ENCODE measurements at places on chromosomes 12 and 14.

DNA sequence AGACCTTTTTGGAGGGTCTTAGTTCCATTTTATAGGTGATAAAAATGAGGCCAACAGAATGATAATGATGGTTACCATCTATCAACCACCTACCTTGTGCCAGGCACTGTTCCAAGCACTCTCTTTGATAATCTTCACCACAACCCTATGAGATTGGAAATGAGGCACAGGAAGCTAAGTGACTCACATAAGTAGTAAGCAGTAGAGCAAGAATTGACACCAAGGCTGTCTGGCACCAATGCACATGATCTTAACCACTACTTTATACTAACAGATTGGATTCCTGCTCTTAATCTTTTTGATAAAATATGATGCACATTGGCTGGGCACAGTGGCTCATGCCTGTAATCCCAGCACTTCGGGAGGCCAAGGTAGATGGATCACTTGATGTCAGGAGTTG is 91.4 kb downstream of the DRAM1 start:
- DNase-seq: no peak

DNA sequence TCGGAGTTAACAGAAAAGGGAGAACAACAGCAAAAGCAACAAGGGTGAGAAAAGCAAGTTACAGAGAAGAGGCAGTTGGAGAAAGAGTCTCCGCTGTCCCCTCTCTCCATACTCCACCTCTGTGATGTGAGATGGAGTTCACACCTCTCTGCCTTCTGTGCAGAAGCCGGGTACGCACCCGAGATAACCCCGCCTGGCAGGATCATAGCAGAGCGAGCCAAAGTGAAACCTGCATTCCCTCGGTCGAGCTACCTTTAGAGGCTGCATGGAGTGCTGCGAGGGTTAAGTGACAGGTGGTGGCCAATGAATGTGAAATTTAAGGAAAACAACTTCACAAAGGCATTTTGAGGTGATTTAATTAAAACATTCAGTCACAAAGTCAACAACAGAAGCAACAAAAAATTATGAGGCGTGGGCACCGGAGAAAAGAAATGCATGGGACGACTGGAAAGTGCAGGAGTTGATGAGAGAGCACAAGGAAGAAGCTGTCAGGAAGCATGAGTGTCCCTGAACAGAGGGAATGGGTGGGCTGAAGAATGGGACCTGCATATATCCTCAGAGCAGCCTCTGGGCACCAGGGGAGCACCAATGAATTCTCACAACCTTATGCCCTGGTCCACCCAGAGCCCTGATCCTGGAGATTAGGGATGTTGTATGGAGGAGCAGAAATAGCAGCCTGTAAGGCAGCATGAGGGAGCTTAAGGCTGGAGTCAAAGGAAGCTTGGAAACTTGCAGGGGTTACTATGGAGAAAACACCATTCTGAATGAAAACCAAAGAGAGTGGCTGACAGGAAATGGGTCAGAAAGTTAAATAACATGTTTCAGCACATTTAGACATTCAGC is 208.3 kb downstream of the EMP1 start:
- no peak for DNase-seq

- DNase-seq: no peak
Observed at GRCh38 chr14:49882826-49883694, 9.8 kb upstream of the ARF6 start.

GRCh38 chr12:9118158-9118557 is 2.4 kb upstream of the A2M start:
- no peak for DNase-seq

GRCh38 chr12:52444647-52445595 is 7.0 kb downstream of the KRT6B start:
- DNase-seq: no peak

DNA sequence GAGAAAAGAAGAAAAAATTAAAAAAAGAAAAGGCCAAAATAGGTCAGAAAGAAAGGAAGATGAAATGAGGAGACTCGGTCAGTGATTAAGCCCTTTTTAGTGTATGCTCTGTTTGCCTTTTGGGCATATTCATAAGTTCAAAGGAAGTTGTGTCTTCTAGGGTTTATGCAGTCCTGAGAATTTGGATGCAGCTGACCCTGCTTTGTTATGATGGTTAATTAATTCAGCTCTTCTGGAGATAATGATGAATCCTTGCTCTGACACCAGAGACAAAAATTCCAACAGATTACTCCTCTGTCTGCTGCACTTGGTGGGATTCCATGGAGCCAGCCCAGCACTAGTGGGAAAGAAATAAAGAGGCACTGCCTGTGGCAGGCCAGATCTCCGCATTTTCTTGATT is 4.5 kb upstream of the SLC7A8 start:
- DNase-seq: no peak

DNA sequence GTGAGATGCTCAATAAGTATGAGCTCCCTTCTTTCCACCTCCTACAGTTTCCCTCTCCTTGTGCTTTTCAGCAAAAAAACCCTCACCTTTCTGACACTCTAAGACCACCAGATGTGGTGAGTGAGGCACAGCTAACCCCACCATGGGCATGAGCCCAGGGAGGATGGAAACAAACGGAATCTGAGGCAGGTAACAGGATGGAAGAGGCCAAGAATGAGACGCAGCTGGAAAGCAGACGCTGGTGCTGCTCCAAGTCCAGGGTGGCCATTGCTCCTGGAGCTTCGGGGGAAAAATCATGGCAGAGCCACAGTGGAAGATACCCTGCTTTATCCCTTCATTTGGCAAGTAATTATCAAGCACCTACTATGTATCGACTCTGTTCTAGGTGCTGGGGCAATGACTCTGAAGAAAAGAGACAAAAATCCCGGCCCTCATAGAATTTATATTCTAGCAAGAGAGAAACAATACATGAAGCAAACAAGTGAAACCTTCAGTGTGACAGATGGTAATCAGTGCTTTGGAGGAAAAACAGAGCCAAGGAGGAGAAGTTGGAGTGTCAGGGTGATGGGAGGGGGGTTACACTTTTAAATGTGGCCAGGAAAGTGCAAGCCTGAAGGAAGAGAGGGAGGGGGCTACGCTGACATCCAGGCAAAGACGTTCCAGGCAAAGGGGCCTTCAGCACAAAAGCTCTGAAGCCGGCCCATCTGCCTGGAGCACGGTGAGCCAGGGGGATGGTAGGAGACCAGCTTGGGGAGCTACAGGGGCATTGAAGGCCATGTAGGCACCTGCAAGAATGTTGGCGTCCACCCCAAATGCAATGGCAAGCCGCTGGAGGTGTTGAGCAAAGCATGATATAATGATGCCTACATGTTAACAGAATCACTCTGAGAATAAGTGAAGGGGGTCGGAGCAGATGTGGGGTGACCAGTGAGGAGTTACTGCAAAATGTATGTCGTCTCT is 154.2 kb downstream of the DPF3 start:
- no peak for DNase-seq

DNA sequence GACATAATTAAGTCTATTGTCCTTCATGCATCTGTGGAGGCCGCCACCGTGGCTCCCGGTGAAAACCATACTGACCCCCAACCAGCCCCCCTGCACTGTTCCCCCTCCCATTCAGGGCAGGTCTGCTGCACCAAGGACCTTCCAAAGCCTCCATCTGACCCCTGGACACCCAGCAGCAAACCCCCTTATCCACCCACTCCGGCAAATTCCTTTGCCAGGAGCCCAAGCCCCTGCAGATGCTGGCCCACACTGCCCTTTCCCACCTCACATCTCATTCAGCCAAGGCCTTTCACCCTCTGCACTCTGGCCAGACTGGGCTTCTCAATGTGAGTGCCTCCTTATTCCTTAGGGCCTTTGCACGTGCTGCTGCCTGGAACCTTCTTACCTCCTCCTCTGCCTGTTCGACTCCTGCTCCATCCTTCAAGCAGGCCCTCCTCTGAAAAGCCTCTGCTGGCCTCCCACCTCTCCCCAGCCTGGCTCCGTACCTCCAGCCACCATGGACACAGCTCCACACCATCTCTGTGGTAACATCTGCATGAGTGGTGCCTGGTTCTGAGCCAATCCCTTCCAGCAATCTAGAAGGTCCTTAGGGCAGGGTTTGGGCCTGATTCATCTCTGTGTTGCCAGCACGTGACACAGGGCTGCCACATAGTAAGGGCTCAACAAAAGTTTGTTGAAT is 230.7 kb downstream of the BCL11B start:
- DNase-seq: no peak

GRCh38 chr12:77736219-77736965 is 94.3 kb upstream of the NAV3 start:
- DNase-seq: no peak

DNA sequence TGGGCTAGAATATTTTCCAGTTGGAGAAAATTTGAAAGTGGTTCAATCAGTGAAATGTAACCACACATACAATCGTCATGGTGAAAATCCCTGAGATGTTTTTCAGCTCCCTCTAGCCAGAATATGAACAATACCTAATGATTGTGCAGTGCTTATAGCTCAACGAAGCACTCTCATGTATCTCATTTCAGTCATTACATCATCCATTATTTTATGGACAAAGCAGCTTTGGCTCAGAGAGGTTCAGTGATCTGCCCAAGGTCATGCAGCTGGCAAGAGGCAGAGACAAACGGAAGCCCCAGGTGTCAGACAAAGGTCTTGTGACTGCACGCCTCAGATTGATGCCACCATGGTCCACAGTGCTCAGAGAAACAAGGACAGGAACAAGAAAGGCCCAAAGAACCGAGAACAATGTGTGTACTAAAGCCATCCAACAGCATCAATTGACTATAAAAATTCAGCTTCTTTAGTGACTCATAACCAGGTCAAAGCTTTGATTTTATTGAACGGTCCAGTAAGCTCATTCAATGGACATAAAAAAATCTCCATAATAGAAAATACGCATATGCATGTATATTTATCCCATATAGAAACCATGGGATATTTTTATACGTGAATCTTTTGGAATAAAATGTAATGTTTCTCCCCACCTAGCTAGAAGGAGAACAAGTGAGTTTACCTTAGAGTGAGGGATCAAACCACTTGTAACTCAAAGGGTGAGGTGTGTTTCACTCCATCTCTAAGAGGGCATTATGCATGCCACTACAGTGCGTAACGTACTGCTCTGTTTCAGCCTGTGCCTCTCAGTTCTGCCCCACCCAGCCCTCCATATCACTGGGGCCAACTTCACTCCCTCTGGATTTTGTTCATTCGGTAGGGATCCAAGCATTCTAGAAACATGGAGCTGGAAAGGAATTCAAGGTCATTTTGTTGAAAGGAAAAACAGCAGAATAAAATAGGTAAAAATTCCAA is 141.8 kb downstream of the GRIN2B start:
- DNase-seq: no peak

DNA sequence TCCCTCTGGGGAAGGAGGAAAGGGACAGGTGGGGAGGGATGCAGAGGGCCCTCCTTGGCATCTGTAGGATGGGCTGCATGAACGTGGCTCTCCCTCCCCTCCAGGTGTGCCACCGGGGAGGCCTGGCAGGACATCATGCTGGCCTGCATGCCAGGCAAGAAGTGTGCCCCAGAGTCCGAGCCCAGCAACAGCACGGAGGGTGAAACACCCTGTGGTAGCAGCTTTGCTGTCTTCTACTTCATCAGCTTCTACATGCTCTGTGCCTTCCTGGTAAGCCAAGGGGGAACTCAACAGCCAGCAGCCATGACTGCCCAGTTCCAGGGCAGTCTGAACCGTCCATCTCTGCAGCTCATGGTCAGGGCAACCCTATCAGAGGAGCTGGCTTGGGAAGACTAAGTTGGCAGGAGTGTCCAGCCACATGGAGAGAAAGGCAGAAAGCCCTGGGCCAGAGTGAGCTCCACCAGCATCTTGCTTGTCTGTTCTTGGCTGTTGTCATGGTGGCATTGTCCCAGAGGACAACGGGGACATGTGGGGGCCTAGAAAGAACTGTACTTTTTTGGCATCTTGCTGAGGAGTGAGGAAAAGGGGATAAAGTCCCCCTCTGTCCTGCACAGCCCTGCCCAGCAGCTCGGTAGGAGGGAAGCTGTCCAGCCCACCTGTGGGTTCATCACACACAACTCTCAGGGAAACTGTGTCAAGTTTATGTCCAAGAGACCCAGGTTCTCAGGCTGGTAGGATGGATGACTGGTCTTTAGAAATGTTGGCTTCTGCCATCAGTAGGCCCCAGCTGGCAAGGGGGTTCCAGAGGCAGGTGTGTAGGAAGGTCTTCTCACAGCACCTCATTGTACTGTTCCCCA is 129.8 kb upstream of the FKBP4 start:
- DNase-seq: no peak

- no peak for DNase-seq
Observed at GRCh38 chr12:45304514-45305178, 88.8 kb downstream of the ANO6 start.

- no peak for DNase-seq
Observed at GRCh38 chr14:51022769-51023168, 72.1 kb downstream of the TRIM9 start.

DNA sequence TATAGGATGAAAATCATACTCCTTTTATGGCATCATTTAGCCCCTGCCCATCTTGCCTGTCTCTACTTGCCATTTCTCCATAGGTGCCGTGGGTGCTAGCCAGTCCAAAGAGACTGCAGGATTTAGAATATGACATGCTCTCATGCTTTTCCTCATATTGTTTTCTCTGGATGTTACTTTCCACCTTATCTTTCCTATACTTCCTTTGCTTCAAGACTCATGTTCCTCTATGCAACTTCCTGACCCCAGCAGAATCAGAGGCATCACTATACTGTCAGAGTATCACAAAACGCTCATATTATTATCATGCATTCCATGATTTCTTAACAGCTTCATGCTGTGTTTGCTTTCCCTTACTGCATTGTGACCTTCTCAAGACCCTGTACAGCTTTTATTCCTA is 220.8 kb upstream of the ABCD2 start:
- no peak for DNase-seq

DNA sequence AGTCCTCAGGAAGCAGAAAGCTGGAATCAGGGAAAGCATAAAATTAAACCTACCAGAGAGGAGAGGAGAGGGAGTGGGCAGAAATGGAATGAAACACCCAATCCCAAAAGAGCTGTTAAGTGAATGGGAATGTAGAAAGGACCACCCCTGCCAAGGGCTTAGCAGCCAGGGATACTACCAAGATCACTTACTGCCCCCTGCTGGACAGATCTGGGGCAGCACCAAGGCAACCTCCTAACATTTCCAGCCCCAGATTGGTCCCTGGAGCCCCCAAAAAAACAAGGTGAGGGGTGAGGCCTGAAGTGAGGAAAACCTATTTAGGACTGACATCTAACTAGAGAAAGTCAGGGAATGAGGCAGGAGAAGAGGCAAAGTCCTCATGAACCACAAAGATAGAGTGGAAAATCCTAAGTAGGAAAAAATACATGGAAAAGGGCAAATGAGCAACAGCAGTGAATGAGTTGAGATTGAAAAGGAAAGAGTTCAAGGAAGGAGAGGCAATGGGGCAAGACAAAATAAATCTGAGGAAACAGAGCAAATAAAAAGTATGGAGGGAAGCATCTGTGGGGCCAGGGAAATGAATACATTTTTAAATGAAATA is 11.2 kb upstream of the FKBP11 start:
- DNase-seq: peak; percentile 71

GRCh38 chr12:105332925-105333324 is 2.4 kb downstream of the C12orf75 start:
- no peak for DNase-seq

GRCh38 chr14:89983375-89983774 is 27.6 kb downstream of the TDP1 start:
- no peak for DNase-seq

DNA sequence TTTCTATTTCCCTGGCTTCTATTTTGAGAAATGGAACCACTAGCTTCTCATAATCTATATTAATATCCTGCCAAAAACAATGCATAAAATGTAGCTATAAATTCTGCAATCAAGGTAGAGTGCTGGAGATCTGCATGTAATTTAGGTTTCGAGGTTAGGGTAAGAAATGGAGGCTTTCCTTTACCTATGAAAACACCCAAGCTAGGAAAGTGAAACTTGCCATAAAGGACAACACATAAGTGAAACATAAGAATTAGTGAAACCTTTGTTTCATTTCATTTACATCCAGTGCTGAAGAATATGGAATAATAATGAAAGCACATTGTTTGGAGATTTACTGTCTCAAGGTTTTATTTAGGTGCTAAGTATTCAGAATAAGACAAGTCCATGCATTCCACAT is 9.7 kb downstream of the CLEC2A start:
- no peak for DNase-seq

All from Right ventricle myocardium inferior (tissue), 1 donor.